ENCODE measurements at places on chromosomes 12 and 14.

- DNase-seq: no peak
Measured at GRCh38 chr12:94327809-94328208, 131.9 kb downstream of the CEP83 start.

GRCh38 chr14:96281486-96281885 lies 25.5 kb downstream of the BDKRB1 start:
- no peak for DNase-seq

DNA sequence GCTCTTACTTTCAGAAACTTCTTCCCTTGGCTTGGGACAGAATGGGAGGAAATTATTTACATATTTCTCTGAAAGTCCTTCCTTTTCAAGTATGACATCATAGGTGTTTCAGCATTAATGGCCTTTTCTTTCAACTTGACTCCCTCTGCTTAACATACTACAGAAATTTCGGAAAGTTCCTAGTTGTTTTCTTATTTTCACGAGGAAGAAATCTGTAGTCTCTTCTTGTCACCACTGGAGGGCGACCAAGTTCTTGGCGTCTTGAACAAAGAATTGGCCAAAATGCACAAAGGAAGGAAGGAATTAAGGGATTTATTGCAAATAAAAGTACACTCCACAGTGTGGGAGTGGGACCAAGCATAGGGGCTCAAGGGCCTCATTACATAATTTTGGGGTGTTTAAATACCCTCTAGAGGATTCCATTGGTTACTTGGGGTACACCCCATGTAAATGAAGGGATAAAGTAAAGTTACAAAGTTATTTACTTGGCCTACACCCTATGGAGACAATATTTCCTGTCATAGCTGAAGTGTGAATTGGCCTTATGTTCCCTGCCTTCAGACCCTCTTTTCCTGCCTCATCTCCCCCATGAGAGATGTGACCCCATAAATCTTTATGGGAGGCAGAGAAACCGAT lies 70.4 kb downstream of the RPL10L start:
- peak; percentile 13 for DNase-seq

DNA sequence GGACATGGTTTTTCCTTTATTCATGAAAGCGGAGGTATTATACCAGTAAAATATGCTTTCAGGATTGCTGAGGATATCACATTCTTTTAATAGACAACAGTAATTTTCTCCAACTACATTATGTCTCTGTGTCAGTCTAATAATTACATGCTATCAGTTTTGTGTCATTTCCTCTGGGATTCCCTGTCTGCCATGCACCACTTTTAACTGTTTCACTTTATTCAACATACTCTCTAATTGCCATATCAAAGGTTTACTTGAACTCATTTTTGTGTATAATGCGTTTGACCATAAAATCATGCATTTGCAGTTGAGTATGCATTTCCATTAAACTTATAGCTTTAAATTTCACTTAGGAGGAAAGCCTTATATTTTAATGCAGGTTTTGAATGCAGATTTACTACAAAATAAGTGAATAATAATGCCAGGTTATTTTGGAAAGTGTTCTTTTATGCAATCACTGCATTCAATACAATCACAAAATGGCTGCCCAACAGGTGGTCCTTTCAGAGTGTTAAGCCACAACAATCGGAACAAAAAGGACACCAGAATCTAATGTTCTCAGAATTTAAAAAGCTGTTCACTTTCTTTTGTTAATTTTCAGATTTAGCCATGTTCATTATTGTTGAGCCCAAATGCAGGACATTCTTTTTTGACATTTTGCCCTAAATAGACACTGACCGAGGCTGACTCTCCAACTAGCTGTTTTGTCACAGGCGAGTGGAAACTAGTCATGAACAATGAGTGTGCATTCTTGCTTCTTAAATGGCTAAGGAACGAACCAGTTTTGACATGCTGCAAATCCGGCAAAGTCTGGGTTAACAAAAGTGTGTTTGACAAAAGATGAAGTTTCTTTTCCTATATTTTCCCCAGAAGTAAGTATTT lies 40.9 kb downstream of the MBIP start:
- no peak for DNase-seq

DNA sequence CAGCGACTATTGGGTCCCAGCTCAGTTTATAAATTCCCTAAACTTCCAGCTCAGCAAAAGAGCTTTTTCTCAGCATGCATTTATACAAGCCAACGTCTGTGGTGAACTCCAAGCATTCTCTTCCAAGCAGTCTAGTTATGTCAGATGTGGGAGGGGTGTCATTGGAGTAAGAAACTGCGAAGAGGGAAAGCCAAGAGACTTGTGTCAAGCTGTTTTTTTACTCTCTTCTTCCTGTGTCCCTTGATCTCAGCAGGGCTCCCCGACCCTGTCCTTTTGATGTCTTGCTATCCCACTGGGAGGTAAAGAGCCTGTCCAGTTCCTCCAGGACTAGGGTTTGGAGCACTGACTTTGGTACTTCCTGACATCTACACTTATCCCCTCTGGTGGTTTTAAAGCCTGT lies 69.0 kb downstream of the PPM1H start:
- DNase-seq: peak; percentile 42

DNA sequence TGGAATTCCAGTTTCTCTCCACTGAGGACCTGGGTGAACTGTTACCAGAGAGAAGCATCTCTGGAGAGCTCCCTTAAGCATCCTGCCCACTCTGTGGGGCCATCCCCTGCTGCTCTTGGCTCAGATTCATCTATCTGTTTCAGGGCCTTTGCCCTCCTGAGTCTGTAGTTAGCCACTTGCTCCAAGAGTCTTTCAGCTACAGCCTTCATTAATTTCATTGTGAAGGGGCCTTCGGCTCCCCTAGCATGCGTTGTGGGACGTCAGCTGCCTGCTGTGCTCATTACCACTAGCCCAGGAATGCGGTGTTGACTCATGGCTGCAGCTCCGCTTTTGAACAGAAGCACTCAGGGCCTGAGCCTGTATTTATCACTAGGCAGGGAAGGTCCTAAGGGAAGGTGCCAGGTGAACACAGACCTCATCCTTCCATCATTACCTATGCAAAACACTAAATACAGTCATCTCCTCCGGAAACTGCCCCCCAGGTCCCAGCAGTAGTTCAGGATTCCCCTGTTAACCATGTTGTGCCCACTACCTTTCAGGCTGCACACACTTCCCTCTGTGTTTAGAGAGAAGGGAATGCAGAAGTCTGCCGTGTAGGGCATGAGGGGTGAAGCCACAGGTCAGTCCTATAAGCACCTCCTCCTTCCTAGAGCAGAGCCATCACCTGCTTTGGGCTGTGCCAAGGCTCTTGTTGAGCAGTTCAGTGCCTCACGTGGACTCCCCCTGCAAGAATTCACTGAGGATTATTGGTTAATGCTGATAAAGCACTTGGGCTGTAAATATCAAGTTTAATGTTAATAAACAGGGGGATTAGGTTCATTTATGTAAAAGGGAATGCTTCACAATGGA lies 191.4 kb downstream of the CACNA1C start:
- peak; percentile 98 for DNase-seq

- DNase-seq: no peak
Measured at GRCh38 chr12:76508128-76508980, 51.2 kb downstream of the OSBPL8 start.

DNA sequence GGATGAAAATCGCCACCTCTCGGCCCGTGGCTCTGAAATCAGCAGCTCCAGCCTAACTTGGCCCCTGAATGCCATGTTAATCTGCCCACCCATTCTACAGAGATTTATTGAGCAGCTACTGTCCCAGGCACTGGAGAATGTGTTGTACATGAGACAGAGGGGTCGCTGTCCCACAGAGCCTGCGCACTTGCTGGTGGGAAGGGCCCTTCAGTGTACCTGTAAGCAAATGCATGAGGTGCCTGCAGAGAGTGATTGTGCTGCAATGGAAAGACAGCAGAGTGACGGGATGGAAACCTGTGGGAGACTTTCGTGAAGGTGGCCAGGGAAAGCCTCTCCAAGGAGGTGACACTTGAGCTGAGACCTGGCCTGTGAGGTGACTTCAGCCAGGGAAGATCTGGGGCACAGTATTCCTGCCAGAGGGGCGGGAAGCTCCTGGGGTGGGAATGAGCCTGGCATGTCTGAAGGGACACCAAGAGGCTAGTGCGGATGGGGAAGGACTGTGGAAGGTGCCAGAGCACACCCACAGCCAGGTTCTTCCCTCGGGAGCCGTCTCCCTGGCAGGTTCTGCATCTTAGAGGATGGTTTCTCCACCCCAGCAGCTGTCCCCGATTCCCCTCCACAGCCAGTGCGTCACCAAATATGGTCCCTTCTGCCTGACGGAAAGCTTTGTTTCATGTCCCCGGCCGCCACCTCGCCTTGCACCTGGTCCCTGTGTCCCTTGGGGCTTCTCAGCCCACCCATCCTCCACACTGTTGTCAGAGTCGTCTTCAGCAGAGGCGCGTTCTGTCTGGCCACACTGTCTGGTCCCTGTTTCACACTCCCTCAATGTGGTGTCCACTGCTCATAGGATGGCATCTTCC lies 8.7 kb downstream of the SMIM41 start:
- DNase-seq: no peak

- no peak for DNase-seq
Measured at GRCh38 chr12:25629341-25629740, 76.3 kb upstream of the LMNTD1 start.

DNA sequence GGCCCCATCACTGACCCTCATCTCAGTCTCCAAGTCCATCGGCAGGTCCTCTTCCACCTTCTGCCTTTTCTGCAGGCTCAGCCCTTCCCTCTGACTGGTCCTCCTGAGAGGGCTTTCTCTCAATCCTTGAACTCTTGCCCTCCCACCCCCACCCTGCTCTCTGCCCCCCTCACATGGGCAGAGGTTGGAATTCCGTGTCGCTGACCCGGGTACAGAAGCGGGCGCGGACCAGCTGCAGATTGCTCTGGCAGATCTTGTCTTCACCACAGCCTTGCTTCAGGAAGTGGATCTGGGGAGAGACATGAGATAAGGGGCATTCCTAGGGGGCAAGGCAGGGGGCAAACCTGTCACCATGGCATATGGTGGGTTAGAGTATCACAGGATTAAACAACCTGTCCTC lies 12.4 kb downstream of the ITGA7 start:
- DNase-seq: no peak

GRCh38 chr12:130563323-130563722 lies 152.8 kb downstream of the RIMBP2 start:
- DNase-seq: no peak

GRCh38 chr12:14770496-14771461 lies 32.5 kb downstream of the WBP11 start:
- DNase-seq: peak; percentile 99

DNA sequence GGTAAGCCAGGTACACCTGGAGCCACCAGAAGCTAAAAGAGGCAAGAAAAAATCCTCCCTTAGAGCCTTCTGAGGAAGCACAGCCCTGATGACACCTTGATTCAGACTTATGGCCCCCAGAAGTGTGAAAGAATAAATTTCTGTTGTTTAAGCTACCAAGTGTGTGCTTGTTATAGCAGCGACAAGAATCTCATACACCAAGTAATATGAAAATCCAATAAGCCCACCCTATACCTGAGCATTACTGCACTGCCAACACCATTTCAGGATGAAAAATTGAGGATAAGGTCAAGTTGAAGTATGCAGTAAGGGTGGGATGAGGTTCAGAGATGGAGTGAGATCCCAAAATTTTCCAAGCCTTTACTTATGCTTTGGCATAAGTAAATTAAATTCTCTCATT lies 163.6 kb upstream of the CCDC196 start:
- no peak for DNase-seq

- no peak for DNase-seq
Measured at GRCh38 chr14:51006781-51007211, 62.5 kb upstream of the PYGL start.

DNA sequence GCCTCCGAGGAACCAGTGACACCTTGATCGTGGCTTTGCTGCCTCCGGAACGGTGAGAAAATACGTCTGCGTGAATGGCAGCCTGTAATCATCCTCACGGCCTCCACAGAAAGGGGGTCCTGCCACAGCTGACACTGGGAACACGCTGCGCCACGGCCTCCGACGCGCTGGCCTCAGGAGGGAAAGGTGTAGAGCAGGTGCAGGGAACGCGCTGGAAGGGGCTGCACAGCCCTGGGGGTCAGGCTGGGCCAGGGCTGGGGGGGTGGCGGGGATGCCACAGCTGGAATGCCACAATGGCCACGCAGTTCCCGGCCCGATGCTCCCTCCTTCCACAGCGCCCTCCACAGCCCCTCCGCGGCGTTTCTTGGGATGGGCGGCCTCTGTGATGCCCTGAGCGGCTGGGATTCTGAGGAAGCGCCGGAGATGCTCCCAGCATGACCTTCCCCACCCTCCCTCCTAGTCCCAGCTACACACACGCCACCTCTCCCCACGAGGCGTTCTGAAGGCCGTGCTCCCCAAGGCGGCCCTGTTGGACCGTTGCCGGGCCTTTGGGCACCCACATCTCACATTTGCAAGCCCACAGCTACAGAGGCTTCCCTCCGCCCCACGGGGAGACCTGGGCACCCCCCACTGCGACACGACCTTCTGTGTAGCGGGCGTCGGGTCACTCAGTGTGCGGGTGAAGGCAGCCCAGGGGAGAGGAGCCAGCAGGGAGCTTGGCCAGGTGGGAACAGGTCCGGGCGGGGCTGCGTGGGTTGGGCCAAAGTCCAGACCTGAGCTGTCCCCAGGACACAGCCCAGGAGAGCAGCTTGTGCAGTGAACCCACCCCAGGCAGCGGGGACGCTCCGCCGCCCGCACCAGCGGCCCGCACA lies 31.8 kb upstream of the GALNT9 start:
- no peak for DNase-seq

- DNase-seq: no peak
Measured at GRCh38 chr14:68521961-68522509, 270.8 kb downstream of the ZFP36L1 start.

DNA sequence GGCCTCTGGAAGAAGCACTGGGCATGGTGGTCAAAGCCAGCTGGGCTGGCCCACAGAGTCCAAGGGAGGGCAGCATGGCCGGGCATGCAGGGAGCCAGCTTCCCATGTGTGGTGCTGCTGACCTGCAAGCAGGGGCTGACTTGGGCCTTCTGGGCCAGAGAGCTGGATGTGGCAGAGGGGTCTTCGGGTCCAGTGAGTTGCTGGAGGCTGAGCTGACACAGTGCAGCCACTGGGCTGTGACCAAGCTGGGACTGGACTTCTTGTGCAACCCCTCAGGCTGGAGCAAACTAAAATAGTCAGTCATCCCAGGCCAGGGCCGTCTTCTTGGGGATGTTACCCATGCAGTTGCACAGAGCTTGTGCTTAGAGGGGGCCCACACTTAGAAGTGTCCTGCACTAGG lies 7.3 kb upstream of the RIN3 start:
- DNase-seq: no peak

- DNase-seq: peak; percentile 33
Measured at GRCh38 chr12:90854136-90854689, 100.8 kb downstream of the CCER1 start.

DNA sequence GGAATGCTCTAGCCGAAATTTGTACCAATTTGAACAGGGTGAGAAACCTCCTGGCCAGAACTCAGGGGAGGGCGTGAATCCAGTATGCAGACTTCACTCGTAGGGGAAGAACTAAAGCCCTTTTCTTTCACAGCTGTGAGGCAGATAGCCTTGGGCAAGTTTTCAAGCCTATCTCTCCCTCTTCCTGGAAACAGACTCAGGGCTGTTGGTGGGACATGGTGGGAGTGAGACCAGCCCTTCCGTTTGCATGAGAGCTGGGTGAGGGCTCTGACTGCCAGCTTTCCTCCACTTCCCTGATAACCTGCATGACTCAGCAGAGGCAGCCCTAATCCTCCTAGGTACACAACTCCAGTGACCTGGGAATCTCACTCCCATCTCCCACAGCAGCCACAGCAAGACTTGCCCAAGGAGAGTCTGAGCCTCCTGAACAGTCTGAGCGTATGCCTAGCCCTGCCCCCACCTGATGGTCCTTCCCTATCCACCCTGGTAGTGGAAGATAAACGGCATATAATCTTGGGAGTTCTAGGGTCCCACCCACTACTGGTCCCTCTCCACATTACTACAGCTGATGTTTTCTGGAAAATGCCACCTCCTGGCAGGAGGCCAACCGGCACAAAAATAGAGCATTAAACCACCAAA lies 170.1 kb upstream of the AMIGO2 start:
- no peak for DNase-seq
